ENCODE measurements at places on chromosomes 13 and 19.

GRCh38 chr19:40257096-40257517, 28.0 kb downstream of the AKT2 start:
- H3K4me3 ChIP-seq: no peak overlapping the region
- H3K27me3 ChIP-seq: no peaks in the 10 kb centered on the region
- no peak overlapping the region for H3K27ac ChIP-seq
- peaks cover 4% of the 10 kb centered on the region for H3K36me3 ChIP-seq

- no peak overlapping the region for H3K27ac ChIP-seq
- no peak for DNase-seq
- H3K4me1 ChIP-seq: no peaks in the 10 kb centered on the region
- H3K36me3 ChIP-seq: no peaks in the 10 kb centered on the region
Measured at GRCh38 chr13:24161980-24162525, 1.5 kb downstream of the SPATA13 start.

DNA sequence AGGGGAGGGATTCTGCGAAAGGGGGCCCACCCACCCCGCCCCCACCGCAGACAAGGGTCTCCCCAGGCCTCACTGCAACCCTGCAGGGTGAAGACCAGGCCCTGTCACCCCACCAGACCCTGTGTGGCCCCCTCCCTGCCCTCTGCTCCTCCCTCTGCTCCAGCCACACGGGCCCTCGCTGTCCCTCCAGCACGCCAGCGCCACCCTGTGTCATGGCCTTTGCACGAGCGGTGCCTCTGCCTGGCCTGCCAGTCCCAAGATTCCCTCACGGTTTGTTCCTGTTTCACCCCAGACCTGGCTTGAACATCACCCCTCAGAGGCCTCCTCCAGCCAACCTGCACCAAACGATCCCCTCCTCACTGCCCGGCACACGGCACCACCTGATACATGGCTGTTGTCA, 27.3 kb downstream of the PIP5K1C start:
- no peak for DNase-seq
- H3K36me3 ChIP-seq: no peaks in the 10 kb centered on the region

DNA sequence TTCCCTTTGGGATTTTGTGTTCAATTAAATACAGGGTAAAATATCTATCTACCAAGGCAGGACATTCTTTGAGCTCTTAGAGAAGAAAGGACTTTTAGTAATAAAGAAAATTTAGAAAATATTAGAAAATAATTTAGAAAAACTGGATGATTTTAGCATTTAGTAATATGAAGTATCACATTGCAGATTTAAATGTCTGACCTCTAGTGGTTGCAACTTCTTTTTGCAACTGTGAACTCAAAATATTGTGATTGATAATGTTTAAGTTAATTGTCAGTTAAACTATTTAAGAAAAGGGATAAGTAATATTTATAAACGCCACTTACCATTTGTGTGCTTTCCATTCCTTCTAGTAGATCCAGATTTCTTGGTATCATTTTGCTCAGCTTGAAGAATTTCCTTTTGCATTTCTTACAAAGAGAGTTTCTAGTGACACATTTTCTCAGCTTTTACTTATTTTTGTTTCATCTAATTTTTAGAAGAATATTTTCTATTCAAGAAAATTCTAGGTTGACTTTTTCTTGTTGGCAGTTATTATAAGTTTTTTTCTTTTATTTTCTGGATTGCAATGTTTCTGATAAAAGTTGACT, 10.3 kb upstream of the POSTN start:
- DNase-seq: no peak
- H3K4me1 ChIP-seq: no peaks in the 10 kb centered on the region
- H3K27ac ChIP-seq: no peak overlapping the region
- no peaks in the 10 kb centered on the region for H3K27me3 ChIP-seq
- H3K4me3 ChIP-seq: no peak overlapping the region
- H3K36me3 ChIP-seq: no peaks in the 10 kb centered on the region

- no peak for DNase-seq
- H3K36me3 ChIP-seq: no peaks in the 10 kb centered on the region
- no peaks in the 10 kb centered on the region for H3K4me1 ChIP-seq
- H3K27me3 ChIP-seq: no peaks in the 10 kb centered on the region
Measured at GRCh38 chr19:7850000-7850813, 20.2 kb downstream of the EVI5L start.

DNA sequence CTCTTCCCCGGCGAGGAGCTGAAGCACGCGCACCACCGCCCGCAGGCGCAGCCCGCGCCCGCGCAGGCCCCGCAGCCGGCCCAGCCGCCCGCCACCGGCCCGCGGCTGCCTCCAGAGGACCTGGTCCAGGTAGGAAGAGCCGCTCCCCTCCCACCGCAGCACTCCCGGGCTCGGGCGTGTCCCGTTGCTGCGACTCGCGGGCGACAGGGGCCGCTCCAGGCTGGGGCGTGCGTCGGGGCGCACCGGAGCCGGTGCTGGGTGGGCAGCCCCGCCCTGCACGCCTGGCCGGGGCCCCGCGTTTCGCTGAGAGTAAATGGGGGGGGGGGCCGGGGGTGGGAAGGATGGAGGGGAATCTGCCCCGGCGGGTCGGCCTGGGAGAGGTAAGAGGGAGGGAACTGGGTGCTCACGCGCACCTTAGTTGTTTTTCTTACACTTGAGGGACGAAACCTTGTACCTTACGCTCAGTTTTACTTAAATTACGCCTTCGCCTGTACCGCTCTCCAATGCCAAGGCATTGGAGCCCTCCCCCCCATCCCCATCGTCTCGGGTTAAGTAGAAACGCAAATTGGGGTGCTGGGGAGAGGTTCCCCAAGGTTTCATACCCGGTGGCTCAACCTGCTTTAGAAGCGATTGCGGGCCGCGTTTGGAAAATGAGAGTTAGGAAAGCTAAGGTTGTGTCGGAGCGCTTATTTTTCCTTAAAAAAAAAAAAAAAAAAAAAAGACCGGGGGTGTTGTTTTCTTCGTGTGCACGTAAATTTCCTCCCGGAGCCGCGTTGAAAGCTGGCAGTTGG, 850 bp downstream of the KLF5 start:
- no peaks in the 10 kb centered on the region for H3K4me1 ChIP-seq
- DNase-seq: peak; percentile 57
- H3K36me3 ChIP-seq: peaks cover 2% of the 10 kb centered on the region
- no peak overlapping the region for H3K27ac ChIP-seq
- no peaks in the 10 kb centered on the region for H3K27me3 ChIP-seq

DNA sequence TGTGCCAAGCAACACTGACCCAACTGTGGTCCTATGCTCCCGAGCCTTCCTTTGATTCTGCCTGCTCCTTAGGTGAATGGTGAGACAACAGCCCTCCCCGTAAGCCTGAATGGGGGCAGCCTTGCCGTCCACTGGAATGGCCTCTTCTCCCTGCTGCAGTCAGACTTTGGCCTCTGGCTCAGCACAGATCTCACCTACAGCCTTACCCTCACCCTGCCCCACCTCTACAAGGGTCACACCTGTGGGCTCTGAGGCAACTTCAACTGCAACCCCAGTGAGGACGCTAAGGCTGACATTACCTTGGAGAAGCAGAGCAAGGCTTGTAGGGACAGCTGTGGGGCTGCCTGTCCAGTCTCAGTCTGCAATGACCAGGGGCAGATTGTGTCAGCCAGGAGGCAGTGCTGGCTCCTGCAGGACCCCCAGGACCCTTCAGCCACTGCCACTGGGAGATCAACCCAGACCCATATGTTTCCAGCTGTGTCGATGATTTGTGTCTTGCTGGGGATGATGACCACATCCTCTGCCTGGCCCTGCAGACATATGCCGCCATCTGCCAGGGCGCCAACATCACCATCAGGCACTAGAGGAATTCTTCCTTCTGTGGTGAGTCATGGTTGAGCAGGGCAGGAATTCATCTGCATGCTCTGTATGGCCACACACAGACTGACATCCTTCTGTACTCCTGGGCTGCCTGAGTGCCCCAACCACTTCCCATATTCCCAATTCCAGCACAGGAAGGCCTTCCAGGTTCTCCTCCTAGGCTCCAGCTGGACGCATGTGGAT, 27.3 kb upstream of the FXYD3 start:
- no peaks in the 10 kb centered on the region for H3K27me3 ChIP-seq
- H3K27ac ChIP-seq: no peak overlapping the region
- no peak overlapping the region for H3K4me3 ChIP-seq
- no peaks in the 10 kb centered on the region for H3K4me1 ChIP-seq

GRCh38 chr19:42093505-42093904, 17.5 kb downstream of the ZNF574 start:
- H3K4me3 ChIP-seq: no peak overlapping the region
- H3K36me3 ChIP-seq: no peaks in the 10 kb centered on the region
- DNase-seq: no peak
- no peaks in the 10 kb centered on the region for H3K4me1 ChIP-seq
- H3K27ac ChIP-seq: no peak overlapping the region
